ENCODE measurements at places on chromosomes 2 and 18.

- DNase-seq: no peak
These were observed 114.4 kb upstream of the TMEM200C start for GRCh38 chr18:6009756-6010155.

DNA sequence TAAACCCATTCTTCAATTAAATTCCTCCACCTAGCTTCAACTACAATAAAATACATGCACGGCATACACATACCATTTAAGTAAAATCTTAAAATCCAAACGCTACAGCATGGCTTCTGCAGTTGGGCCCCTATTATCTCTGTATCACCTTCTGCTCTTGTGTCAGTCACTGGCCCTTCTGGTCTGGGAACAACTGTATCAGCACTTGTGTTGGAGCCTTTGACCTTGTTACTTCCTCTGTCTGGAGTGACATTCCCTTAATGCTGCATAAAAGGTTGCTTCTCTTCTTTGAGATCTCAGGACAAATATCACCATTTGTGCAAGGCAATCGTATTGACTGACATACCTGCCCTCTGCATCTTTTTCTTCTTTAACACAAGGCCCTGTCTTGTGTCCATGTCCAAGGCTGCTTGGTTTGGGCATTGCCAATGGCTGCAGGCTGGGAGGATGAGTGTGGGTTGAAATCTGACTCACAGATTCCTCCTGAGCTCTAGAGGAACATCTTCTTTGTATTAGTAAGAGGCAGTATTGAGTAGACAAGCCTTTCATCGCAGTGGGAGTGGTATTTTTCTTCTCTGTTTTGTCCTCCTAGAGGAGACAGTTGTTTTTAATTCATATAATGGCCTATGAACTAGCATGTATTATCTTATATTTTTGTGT lies 267.8 kb upstream of the TRIB2 start:
- DNase-seq: no peak

- DNase-seq: no peak
These were observed 185.3 kb downstream of the ANKRD30B start for GRCh38 chr18:14933049-14933851.

- DNase-seq: no peak
These were observed 11.6 kb upstream of the RBFA start for GRCh38 chr18:80022613-80023012.

- DNase-seq: peak; percentile 36
These were observed 5.4 kb upstream of the KCNJ13 start for GRCh38 chr2:232781765-232782164.

DNA sequence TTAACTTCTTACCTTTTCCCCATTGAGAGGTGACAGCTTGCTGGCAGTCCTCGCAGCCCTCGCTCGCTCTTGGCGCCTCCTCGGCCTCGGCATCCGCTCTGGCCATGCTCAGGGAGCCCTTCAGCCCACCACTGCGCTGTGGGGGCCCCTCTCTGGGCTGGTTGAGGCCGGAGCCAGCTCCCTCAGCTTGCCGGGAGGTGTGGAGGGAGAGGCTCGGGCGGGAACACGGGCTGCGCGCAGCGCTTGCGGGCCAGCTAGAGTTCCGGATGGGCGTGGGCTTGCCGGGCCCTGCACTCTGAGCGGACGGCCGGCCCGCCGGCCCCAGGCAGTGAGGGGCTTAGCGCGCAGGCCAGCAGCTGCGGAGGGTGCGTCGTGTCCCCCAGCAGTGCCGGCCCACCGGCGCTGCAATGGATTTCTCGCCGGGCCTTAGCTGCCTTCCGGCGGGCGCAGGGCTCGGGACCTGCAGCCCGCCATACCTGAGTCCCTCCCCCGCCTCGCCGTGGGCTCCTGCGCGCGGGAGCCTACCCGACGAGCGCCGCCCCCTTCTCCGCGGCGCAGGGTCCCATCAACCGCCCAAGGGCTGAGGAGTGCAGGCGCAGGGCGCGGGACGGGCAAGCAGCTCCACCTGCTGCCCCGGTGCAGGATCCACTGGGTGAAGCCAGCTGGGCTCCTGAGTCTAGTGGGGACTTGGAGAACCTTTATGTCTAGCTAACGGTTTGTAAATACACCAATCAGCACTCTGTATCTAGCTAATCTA lies 335.0 kb downstream of the CBLN2 start:
- DNase-seq: no peak

DNA sequence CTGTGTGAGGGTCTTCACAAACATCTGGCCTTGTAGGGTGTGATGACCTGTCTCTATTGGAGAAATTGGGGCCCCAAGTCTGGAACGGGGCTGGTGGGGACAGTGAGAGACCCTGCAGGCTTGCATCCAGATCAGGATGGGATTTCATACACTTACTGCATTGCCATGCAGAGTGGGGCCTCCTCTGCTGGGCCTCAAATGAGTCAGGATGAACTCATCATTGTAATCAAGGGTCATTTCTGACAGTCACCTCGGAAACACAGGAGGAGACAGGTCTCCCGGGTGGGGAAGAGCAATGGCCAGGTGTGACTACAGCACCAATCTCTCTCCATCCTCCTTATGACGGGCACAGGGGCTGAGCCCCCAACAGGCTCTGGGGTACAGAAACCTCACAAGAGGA lies 48.1 kb upstream of the GALR1 start:
- no peak for DNase-seq

GRCh38 chr2:48107326-48107925 lies 201.1 kb upstream of the FBXO11 start:
- DNase-seq: no peak

GRCh38 chr2:7379799-7380198 lies 462.6 kb downstream of the RNF144A start:
- no peak for DNase-seq

GRCh38 chr2:212816267-212816666 lies 277.7 kb upstream of the ERBB4 start:
- DNase-seq: no peak

- no peak for DNase-seq
These were observed 243.7 kb downstream of the TDRD15 start for GRCh38 chr2:21367421-21367820.

DNA sequence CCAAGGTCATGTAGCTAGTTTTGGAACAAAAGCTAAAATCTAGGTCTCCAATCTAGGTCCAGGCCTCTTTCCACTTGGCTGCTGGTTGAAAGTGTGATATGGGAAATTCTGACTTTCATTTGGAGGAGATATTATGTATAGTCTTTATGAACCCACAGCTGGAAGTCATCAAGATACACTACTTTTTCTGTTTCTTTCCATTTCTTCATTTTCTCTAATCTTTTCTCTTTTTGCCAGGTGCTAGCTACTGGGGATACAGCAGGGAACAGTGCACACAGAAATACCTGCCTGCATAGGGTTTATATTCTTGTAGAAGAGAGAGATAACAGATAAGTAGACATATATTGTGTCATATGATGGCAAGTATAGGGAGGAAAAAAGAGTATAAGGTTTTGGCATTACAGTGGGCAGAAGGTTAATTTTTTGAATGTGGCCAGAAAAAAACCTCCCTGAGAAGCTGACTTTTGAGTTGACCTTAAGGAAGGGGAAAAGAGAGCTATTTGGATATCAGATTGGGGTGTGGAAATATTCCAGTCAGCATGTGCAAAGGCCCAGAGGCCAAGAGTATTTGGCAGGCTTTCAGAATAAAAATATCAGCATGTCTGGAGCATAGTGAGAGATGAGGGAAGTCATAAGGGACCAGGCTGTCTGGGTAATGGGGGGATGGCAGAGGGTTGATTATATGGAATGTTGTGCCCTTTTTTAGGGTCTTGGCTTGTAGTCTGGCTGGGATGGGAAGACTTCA lies 15.6 kb downstream of the IL1R1 start:
- DNase-seq: no peak

DNA sequence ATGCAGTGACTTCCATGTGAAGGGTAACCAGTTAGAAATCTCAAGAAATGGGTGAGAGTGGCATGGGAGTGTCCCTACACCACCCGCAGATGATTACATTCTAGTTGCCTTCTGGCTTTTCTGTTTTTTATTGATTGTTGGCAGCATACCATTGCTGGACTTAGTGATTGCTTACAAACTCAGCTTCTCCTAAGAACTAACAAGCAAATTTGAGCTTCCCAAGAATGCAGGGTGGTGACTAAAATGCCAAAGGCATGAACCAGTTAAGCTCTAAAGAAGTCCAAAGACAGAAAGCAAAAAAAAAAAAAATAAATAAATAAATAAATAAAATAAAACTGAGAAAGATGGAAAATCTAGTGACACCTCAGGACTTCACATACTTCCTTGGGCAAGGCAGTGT lies 245.5 kb upstream of the PARD3B start:
- no peak for DNase-seq

- no peak for DNase-seq
These were observed 43.8 kb downstream of the LTBP1 start for GRCh38 chr2:32990556-32990955.

GRCh38 chr2:101297383-101297782 lies 11.1 kb downstream of the RNF149 start:
- DNase-seq: no peak
